Activated CD4-positive, alpha-beta memory T cell treated with anti-CD3 and anti-CD28 coated beads for 36 hours (primary cell): ENCODE measurements at places on chromosomes 2 and 18. TPM values are rescaled to one million over a fixed set of nuclear protein-coding genes. Genes with fewer than 3 reads are reported as not detected.
A peak's percentile ranks its signal among the peaks of the same experiment; 100 is the strongest.

Gene ZNF521
- total RNA-seq: not detected

Gene RIT2
- not detected for total RNA-seq

Gene RFX8
- 1.0 TPM for total RNA-seq

Gene SERPINB5
- total RNA-seq: not detected

Gene WDR12
- total RNA-seq: 97.8 TPM

Gene DAW1
- not detected for total RNA-seq

Gene FBXO15
- total RNA-seq: 0.75 TPM

Gene LONRF2
- total RNA-seq: not detected

Gene SLC4A5
- 2.9 TPM for total RNA-seq

Gene EMX1
- not detected for total RNA-seq

Gene HOXD12
- not detected for total RNA-seq

DNA sequence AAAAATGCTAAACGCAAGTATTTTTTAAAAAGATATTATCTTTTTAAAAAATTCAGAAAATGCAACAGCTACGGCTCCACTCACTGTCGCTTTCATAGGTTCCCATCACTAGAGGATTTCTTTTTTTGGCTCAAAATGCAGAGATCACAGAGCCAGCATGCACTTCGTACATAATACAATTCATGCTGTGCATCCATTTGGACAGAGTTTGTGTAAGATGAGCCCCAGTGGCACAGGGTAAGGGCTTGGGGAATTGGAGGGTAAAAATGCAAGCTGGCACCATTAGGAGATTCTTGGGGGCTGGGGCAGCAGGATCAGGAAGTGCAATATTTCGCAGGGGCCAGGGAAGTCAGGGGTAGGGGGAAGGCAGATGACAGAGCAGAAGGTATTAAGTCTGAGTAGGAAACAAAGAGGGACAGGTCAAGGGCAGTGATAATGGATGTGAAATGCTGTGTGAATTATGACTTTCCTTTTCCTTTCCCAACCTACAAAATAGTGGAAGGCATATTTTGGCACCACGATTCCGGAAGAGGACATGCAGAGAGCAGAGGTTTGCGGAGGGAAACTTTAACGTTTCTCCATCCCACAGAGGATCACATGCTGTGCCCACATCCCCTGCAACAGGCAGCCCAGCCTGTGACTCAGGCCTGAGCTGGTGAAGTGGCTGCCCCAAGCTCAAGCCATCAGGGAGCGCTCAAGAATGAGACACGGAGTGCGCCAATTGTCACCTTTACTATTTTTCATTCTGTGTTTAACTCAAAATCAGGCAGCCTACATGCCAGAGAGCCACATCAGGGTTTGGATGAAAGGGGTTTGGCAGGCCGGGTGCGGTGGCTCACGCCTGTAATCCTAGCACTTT, 4.7 kb downstream of the CAPG start:
- peak overlapping the region; percentile 65 for H3K27ac ChIP-seq
- peak; percentile 79 for DNase-seq
- H3K27me3 ChIP-seq: no peaks in the 10 kb centered on the region

DNA sequence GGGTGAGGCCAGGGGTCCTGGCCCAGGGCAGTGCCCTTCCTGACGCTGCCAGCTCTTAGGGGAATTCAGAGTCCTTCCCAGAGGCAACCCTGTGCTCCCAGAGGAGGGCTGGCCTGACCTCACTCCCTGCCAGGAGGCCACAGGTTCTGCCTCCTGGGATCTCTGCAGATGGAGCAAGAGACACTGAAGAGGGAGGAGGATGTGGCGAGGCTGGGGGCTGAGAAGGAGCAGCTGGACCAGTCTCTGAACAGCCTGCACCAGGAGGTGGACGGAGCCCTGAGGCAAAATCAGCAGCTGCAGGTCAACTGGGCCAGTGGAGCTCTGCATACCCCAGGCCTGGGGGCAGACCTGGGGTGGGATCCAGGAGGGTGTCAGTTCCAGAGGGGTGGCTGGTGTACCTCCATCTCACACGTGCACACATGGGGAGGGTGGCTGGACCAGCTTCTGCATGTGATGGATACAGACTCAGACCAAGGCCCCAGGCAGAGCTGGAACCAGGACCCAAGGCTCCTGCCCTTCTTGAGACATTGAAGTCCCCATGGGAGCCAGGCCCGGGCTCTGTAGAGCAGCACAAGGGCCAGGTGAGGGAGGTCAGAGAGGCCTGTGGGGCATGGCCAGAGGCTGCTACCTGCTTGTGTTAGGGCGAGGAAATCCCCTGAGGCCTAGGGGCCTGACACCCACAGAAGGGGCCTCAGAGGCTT, 9.7 kb upstream of the SNED1 start:
- H3K36me3 ChIP-seq: no peaks in the 10 kb centered on the region
- H3K27me3 ChIP-seq: peaks cover 2% of the 10 kb centered on the region
- no peaks in the 10 kb centered on the region for H3K4me1 ChIP-seq
- no peak overlapping the region for H3K27ac ChIP-seq
- no peak overlapping the region for H3K4me3 ChIP-seq

GRCh38 chr2:224546926-224547325, 38.2 kb downstream of the CUL3 start:
- no peak overlapping the region for H3K4me3 ChIP-seq
- H3K36me3 ChIP-seq: peaks cover 20% of the 10 kb centered on the region
- DNase-seq: no peak
- H3K27me3 ChIP-seq: no peaks in the 10 kb centered on the region
- H3K4me1 ChIP-seq: peaks cover 39% of the 10 kb centered on the region
- peak overlapping the region; percentile 9 for H3K27ac ChIP-seq

DNA sequence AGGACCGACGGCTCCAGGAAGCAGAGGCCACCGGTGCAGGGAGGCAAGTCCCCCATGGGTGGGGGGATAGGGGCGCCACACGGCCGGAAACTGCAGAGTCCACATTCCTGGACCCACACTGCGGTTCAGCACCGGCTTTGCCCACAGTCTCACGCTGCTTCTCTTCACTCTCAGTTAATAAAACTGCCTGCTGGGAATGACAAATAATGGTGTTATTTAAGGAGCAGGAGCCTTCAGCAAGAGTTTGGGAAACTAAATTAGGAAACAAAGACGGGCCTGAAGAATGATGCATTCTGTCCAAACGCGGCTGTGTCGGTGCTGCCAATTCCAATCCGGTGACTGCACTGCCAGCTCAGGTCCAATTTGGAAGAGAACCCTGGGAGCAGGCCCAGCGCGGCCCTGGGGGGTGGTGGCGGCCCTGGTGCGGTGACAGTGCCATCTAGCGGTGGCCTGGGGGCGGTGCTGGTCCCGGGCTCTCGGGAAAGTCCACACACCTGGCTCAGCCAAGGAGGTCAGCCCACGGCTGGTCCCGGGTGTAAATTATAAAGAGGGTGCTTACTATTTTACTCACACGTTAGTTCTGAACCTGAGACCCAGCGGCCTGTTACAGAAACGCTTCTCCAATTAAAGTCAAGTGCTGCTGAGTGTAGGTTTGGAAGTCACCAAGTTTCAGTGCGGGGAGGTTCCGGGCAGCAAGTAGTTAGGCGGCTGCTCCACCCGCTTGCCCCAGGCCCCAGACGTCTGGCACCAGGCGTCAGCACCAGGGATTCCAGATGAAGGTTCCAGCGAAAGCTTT, 73.1 kb upstream of the PXDN start:
- no peak overlapping the region for H3K27ac ChIP-seq
- no peaks in the 10 kb centered on the region for H3K36me3 ChIP-seq
- H3K27me3 ChIP-seq: peaks cover 2% of the 10 kb centered on the region
- H3K4me3 ChIP-seq: no peak overlapping the region

DNA sequence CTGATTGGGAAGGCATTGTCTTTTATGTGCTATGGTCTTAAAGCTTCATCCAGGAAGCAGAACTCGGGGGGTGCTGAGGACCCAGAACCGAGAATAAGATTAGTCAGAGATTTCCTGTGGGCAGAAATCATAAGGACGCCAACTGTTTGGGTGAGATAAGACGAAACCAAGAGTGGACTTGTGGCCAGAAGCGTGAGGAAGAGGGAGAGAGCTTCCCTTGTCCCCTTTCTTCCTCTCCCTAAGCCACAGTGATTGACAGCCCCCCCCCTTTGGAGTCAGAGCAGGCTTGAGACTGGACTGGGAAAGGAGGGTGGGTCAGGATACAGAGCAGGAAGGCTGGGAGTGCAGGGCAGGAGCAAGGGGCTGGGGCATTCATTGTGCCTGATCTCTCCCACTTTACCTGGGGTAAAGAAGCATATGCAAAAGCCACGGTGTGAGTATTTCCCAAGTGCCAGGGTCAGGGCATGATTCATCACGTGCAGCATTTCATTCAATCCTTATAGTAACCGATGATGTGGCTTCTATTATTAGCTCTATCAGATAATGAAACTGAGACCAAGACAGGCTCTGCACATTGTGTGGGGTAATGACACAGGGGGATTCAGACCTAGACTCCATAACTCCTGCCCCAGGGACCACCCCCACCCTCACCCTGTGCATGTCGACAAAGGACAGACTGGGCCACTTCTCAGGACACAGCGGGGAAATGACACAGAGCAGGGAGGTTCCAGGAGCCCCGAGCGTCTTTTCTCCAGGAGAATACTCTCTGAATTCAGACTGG, 3.0 kb upstream of the IL1RN start:
- H3K4me1 ChIP-seq: peaks cover 34% of the 10 kb centered on the region
- no peaks in the 10 kb centered on the region for H3K36me3 ChIP-seq
- peaks cover 12% of the 10 kb centered on the region for H3K27me3 ChIP-seq

DNA sequence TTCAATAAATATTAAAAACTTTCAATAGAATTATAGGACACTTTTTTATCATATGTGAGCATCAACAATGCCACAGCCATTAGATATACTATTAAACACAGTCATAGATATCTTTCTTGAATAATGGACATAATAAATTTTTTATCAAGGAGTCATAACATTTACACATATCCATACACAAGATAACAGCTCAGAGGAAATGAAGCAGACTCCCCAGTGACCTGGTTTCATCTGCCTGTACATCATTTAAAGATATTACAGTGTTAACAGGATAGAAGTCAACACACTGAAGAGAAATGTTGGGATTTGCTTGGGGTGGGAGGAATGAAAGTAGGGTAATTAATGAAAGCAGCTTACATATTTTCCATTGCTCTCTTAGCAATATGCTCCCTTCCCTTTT, 5.1 kb downstream of the SCG2 start:
- H3K27ac ChIP-seq: no peak overlapping the region
- no peaks in the 10 kb centered on the region for H3K4me1 ChIP-seq
- H3K4me3 ChIP-seq: no peak overlapping the region
- peaks cover 4% of the 10 kb centered on the region for H3K27me3 ChIP-seq
- DNase-seq: no peak

DNA sequence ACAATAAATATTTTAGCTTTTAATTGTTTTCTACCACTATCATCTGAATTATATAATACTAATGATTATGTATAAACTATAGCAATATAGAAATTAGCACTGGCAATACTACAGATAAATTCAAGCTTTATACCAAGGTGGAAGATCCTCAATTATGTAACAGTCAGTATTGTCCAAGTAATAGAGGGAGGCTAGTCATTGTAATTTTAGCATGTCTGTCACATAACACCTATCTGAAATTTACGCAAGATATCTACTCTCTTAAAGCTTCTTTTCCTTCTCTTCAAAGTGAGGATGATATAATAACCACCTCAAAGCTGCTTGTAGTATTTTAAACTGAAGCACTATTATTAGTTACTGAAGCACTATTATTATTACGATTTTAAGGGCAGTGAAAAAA, 12.2 kb downstream of the KCNJ3 start:
- no peak overlapping the region for H3K27ac ChIP-seq
- H3K36me3 ChIP-seq: no peaks in the 10 kb centered on the region
- H3K27me3 ChIP-seq: no peaks in the 10 kb centered on the region
- H3K4me3 ChIP-seq: no peak overlapping the region
- H3K4me1 ChIP-seq: no peaks in the 10 kb centered on the region
- DNase-seq: no peak

DNA sequence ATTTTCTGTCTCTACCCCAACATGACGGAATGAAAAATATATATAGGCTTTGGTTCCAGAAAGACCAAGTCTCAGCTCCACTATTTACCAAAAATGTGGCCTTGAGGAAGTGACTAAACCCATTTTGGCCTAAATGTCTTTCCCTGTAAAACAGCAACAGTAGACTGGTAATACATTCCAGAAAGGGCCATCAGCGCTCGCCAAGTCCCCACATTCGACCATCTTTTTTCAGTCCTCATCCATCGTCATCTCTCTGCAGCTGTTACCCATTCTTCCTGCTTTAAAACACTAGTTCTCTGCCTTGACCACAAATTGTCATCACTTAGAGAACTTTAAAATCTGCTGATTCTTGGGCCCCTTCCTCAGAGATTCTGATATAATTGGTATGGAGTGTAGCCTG, 183.8 kb upstream of the CTAGE1 start:
- H3K36me3 ChIP-seq: no peaks in the 10 kb centered on the region
- no peak for DNase-seq
- H3K4me3 ChIP-seq: no peak overlapping the region
- no peaks in the 10 kb centered on the region for H3K4me1 ChIP-seq
- no peak overlapping the region for H3K27ac ChIP-seq
- no peaks in the 10 kb centered on the region for H3K27me3 ChIP-seq

DNA sequence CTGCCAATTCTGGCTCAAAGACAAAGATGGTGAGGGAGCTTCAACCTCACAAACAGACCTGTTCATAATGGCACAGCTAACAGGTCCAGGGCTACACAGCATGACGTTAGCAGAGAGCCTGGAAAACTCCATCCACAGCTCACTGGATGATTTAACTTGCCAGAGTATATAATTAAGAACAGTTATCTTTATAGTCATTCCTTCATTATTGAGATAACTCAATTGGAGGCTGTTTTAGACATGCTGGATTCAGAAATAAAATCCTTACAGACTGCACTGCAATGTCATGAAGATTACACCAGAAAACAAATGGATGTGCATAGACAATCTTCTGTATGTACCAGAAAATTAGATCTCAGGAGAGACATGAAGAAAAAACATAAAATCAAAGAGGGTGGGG, 55.1 kb upstream of the LYPD1 start:
- H3K36me3 ChIP-seq: no peaks in the 10 kb centered on the region
- H3K27me3 ChIP-seq: no peaks in the 10 kb centered on the region
- H3K4me3 ChIP-seq: no peak overlapping the region
- no peak for DNase-seq
- H3K4me1 ChIP-seq: no peaks in the 10 kb centered on the region

DNA sequence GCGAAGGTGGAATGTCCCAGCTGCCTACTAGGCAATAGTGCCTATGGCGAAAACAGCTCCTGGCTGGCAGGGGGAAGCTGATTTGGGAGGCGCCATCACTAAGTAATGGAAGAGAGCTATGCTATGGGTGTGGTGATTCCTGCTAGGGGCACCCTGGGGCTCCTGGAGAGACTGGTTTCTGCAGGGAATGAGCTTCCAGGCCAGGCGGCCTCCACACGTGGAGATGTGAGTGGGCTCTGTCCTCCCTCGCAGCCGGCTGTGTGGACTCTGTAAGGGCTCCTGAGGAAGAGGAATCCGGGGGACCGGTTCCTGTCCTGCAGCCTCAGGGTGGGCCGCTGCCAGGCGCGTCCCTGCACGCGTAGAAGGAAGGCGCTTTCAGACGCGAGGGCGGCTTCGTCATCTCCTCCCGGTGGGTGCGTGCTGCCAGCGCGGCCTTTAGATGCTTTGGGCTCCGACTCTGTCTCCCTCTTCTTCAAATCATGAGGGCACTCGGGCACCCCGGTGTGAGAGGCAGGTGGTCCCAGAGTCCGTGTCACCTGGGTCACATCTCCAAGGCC, 55.5 kb upstream of the ANKRD62 start:
- peaks cover 13% of the 10 kb centered on the region for H3K4me1 ChIP-seq
- peak; percentile 41 for DNase-seq
- no peak overlapping the region for H3K4me3 ChIP-seq
- no peak overlapping the region for H3K27ac ChIP-seq
- H3K27me3 ChIP-seq: peaks cover 20% of the 10 kb centered on the region
